ELF-1 (cell line): ENCODE measurements at places on chromosomes 3 and 15.

- DNase-seq: no peak
Observed at GRCh38 chr15:47577000-47577399, 140.3 kb upstream of the SEMA6D start.

DNA sequence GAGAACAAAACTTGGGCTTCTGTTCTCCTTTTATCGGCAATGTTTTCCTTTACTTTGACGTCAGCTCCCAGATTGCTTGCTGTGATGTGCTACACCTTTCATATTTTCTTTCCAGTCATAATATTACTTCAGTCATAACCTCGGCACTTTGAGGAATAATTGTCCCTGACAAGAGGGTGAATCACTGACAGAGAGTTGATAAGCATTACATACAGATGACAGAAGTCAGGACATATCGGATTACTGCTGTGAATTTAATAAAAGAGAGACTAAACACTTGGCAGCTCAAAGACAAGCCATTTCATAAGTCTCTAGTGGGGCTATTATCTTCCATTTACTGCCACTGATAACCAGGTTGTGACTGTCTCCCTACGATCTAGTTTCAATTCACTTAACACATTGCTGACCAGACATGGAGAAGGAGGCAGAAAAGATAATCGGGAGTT is 362.1 kb upstream of the ARRDC4 start:
- no peak for DNase-seq

- DNase-seq: no peak
Observed at GRCh38 chr15:94322141-94322540, 90.8 kb downstream of the MCTP2 start.

DNA sequence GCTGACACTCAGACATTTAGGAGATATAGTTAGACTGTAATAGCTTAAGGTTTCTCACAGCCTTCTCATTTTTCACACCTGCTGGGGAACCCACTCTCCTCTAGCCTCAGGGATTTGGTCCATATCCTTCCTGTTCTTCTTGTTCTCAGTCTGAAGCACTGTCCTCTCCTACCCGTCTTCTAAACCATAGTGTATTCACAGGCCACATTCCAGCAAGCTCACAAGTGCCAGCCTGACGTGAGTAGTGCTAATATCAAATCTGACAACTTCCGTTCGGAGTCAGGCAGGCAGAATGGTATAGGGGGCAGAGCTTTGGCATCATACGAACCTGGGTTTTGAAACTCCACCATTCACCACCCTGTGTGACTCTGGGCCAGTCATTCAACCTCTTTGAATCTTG is 6.9 kb upstream of the CA12 start:
- no peak for DNase-seq

DNA sequence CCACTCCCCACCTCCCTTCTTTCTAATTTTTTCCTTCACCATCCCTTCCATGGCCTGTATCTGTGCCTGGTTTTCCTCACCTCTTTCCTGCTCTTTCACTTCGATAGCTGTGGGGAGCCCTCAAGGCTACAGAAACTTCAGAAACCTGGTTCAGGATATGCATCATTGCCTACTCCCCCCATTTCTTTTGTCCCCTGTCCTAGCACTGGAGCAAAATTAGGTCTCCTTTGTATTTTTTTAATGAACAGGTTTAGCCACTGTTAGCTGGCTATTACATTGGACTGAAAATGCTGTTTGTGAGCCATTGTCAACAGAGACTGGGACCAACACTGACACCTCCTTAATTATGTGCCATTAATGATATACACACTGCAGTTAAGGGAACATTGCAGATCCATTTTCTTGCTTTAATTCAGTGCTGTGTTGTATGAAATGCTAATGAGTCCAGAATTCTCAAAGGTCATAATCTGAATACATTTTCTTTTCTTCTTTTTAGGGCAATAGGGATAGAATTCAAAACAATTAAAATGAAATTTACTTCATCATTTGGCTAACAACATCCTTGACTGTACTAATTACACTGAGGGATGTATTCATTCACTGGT is 138.6 kb downstream of the PDCD6IP start:
- no peak for DNase-seq

GRCh38 chr3:170423001-170423615 is 4.4 kb downstream of the CLDN11 start:
- DNase-seq: peak; percentile 11

DNA sequence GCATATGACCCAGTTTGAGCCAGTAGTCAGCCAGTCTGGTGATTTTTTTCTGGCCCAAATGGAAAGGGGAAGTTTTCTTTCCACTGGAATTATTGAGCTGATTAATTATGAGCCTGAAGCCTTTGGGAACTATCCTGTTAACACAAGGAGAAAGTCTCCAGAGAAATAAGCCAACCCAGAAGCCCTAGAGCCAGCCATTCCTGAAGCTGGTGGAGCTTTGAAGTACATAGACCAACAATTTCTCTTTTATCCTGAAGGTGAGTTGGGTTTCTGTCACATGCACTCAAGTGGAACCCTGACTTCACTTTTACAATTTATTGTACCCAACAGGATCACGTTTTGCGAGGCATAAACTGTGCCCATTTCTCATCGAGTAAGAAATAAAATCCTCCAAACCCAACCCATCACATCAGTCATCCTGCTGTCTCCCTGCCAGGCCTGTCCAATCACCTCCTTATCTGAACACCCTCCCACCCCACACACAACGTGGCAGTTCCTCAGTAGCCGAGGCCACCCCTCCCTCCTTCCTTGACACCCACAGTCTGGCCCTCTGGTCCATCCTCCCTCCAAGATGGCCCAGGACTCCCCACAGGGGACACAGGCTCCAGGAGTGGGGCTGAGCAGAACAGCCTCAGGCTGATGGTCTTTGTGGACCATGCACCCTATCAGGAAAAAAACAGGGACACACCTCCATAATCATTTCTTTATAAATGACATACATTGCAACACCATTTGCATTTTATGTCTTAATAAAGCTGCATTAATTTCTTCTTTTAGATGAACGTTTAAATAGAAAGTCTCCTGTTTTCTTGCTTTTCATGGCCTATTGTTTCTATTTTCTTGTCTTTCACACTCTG is 55.7 kb upstream of the GATA2 start:
- no peak for DNase-seq
